ENCODE measurements at places on chromosomes 4 and X. TPM values are rescaled to one million over a fixed set of nuclear protein-coding genes. Genes with fewer than 3 reads are reported as not detected.

Gene CLDN2
- not detected for total RNA-seq

DNA sequence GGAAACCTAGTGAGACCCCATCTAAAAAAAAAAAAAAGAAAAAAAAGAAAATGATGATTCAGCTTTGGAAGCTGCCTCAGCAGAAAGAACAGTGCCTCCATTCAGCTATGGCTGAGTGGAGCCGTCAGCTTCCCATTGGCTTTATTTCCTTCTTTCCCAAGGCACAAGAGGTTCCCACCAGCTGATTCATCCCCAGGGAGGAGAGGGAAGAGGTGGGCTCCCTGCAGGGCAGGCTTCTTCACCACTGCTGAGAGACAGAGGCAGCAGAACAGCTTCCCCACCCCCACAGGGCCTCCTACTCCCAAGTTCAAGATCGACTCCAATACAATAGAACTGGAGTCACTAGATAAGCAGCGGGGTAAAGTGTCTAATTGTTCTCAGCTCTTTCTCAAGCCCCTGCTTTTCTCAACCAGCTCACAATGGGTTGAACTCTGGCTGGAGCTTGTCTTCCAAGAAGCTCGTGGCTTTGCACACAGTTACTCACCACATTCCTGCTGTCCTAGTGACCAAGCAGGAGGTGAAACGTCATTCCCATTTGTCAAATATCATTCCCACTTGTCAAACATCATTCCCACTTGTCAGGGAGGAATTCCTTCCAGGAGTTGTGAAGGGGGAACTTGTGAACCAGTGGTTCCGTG lies 47.8 kb downstream of the FHDC1 start:
- no peak overlapping the region for H3K4me3 ChIP-seq
- no peaks in the 10 kb centered on the region for H3K27me3 ChIP-seq
- H3K4me1 ChIP-seq, result no peaks in the 10 kb centered on the region
- no peaks in the 10 kb centered on the region for H3K36me3 ChIP-seq

GRCh38 chr4:184743650-184744049 lies 9.8 kb upstream of the CENPU start:
- peaks cover 27% of the 10 kb centered on the region for H3K4me1 ChIP-seq
- no peak overlapping the region for H3K4me3 ChIP-seq
- DNase-seq, result no peak
- no peaks in the 10 kb centered on the region for H3K36me3 ChIP-seq

GRCh38 chr4:8159537-8160232 lies 1.1 kb upstream of the ABLIM2 start:
- H3K4me3 ChIP-seq, result peak overlapping the region; percentile 89
- H3K27me3 ChIP-seq, result peaks cover 4% of the 10 kb centered on the region
- no peaks in the 10 kb centered on the region for H3K36me3 ChIP-seq
- H3K4me1 ChIP-seq, result peaks cover 11% of the 10 kb centered on the region
- H3K27ac ChIP-seq, result no peak overlapping the region

- H3K4me3 ChIP-seq, result no peak overlapping the region
- no peaks in the 10 kb centered on the region for H3K27me3 ChIP-seq
- H3K27ac ChIP-seq, result no peak overlapping the region
- no peak for DNase-seq
These were observed 206.9 kb upstream of the INTU start for GRCh38 chr4:127425851-127426250.

Gene MAGEA2B
- total RNA-seq, result not detected

DNA sequence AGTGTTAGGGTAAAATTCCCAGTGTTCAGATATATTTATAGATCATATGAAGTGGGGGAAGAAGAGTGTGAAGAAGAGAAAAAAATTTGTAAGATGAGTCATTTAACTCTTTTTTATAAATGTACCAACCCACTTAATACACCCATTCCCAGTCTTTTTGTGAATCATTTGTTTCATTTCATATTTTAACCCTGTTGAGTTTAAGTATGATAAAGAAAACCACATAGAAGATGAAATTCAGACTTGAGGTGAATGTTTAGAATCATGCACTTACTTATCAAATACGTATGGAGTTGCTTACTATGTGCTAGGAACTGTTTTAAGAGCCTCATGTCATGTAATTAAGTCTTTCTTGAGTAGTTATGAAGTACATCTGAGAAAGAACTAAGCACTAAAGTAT lies 56.6 kb upstream of the DAPP1 start:
- H3K36me3 ChIP-seq, result no peaks in the 10 kb centered on the region
- no peak overlapping the region for H3K4me3 ChIP-seq
- H3K4me1 ChIP-seq, result peaks cover 38% of the 10 kb centered on the region
- peaks cover 21% of the 10 kb centered on the region for H3K27me3 ChIP-seq
- no peak for DNase-seq

DNA sequence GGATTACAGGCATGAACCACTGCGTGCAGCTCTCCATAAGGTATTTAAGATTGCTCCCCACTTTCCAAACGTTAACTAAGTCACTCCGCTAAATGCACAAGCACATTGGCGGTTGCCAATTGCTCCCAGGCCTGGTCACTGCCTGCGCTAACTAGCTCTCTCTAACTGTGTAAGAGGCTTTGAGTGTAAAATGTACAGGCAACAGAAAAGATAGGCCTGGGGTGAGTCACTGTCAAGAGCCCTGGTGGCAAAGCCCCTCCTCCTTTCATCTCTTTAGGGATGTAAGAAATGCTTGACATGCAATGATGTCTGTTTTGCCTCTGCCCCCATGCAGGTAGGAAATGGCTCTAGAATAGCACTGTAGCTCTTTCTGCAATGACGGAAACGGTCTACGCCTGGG lies 329.7 kb upstream of the GATB start:
- H3K27me3 ChIP-seq, result no peaks in the 10 kb centered on the region
- no peak overlapping the region for H3K4me3 ChIP-seq
- H3K27ac ChIP-seq, result peak overlapping the region; percentile 39
- peak; percentile 54 for DNase-seq
- peaks cover 55% of the 10 kb centered on the region for H3K4me1 ChIP-seq

Gene ASB12
- not detected for total RNA-seq
